Common myeloid progenitor, CD34-positive (primary cell): ENCODE measurements at places on chromosomes 11 and 22.

DNA sequence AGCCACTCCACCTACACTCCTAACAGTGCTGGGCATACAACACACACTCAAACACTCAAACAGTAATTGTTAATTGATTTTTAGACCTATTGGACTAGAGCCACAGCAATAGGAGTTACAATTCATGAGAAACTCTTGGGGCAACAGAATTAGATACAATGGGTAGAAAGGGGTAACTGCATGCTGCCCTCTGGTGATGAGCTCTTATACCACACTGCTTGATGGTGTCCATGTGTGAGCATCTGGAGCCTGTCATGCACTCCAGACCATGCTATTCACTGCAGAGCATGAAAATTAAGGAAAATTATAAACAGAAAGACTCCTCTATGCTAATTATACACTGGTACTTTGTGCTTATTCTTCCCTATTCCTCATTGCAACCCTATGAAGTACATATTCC, 975.5 kb upstream of the CCDC90B start:
- no peak overlapping the region for H3K27ac ChIP-seq
- no peak for DNase-seq
- no peaks in the 10 kb centered on the region for H3K27me3 ChIP-seq
- no peaks in the 10 kb centered on the region for H3K36me3 ChIP-seq
- H3K4me1 ChIP-seq: no peaks in the 10 kb centered on the region

DNA sequence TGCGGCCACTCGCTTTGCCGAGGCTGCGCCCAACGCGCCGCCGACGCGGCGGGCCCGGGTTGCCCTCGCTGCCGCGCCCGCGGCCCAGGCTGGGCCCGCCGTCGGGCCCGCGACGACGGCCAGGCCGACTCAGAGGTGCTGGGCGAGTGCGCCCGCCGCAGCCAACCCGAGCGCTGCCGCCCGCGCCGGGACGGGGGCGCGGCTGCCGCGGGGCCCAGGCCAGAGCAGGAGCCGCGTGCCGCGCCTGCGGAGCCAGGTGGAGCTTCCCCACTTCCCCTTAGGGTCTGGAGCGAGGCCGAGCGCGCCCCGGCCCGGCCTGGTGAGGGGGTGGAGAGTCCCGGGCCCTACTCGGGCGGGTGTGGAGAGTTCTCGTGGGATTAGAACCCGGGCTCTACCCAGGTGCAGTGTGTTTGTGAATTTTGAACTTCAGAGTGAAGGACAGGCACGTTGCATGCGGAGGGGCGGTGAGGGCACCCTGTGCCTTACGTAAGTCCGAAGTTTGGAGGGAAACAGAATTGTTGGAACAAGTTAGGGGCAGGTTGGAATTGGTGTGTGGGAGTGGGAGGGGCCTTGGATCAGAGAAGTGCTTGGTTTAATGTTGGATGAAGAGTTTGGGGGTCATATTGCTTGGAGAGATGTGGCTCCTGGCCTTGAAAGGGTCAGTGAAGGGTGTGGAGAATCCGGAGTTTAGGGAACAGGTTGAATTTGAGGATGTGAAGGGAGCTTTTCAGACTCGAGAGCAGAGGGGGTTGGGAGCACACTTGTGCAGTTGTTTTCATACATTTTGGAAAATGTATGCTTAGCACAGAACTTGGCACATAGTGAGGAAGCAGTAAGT, 697 bp downstream of the RNF169 start:
- DNase-seq: peak; percentile 86
- peaks cover 23% of the 10 kb centered on the region for H3K4me1 ChIP-seq
- H3K4me3 ChIP-seq: peak overlapping the region; percentile 44
- H3K36me3 ChIP-seq: no peaks in the 10 kb centered on the region

GRCh38 chr11:78684377-78684776, 109.7 kb upstream of the NARS2 start:
- H3K27me3 ChIP-seq: peaks cover 2% of the 10 kb centered on the region
- H3K27ac ChIP-seq: no peak overlapping the region
- no peaks in the 10 kb centered on the region for H3K4me1 ChIP-seq
- H3K4me3 ChIP-seq: no peak overlapping the region

- H3K27me3 ChIP-seq: no peaks in the 10 kb centered on the region
- H3K4me3 ChIP-seq: no peak overlapping the region
- H3K27ac ChIP-seq: no peak overlapping the region
- H3K36me3 ChIP-seq: no peaks in the 10 kb centered on the region
- H3K4me1 ChIP-seq: no peaks in the 10 kb centered on the region
- DNase-seq: no peak
Measured at GRCh38 chr11:41283191-41283930, 176.1 kb downstream of the LRRC4C start.

DNA sequence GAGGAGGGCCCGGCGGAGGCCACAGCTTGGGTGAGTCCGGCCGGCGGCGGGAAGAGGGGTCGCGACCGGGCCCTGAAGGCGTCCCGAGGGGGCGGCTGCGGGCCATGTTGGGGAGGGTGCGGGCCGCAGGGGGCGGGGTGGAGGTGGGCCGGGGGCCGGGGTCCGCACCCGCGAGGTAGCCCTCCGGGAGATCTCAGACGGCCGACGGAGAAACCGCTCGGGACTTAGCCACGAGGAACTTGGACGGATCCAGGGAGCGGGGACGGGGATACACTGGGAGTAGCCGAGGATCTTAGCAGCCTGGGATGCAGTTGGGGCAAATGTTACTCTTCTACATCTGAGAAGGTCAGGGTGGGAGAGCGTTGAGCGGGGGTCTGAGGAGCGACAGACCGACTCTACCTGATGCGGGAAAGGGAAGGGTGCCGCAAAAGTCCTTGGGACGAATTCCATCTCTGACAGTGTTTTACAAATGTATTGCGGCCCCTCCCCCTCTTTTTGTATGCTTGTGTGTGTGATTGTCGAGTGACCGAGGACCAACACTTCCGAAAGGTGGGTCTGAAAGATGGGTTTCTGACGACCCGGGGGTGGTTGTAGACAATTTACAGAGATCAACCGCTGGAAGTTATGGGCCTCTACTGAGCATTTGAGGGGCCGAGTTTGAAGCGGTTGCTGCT, 658 bp downstream of the STIP1 start:
- peak; percentile 28 for DNase-seq
- H3K27ac ChIP-seq: no peak overlapping the region
- peaks cover 4% of the 10 kb centered on the region for H3K36me3 ChIP-seq
- peaks cover 19% of the 10 kb centered on the region for H3K4me1 ChIP-seq
- no peaks in the 10 kb centered on the region for H3K27me3 ChIP-seq

DNA sequence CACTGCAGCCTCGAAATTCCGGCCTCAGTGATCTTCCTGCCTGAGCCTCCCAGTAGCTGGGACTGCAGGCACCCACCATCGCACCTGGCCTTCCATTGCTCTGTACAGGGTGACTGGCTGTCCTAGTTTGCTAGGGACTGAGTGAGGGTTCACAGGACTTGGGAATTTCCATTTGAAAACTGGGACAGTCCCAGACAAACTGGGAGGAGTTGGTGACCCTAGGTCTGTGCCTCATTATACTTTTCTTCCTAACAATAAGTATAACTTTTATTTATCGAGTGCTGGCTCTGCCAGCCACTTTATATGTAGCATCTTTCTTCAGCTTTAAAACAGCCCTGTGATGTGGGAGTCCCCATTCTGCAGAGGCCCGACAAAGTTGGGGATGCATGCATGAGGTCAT, 25.5 kb downstream of the TCP11L1 start:
- DNase-seq: no peak
- H3K4me3 ChIP-seq: no peak overlapping the region
- no peak overlapping the region for H3K27ac ChIP-seq
- H3K36me3 ChIP-seq: peaks cover 36% of the 10 kb centered on the region
- no peaks in the 10 kb centered on the region for H3K27me3 ChIP-seq

- H3K4me3 ChIP-seq: no peak overlapping the region
- peak; percentile 64 for DNase-seq
Measured at GRCh38 chr11:46238078-46238966, 39.1 kb upstream of the CREB3L1 start.
